ENCODE measurements at places on chromosomes 7 and 10. TPM values are rescaled to one million over a fixed set of nuclear protein-coding genes. Genes with fewer than 3 reads are reported as not detected.

- H3K4me1 ChIP-seq = no peaks in the 10 kb centered on the region
- H3K27ac ChIP-seq = no peak overlapping the region
- H3K36me3 ChIP-seq = no peaks in the 10 kb centered on the region
- H3K27me3 ChIP-seq = no peaks in the 10 kb centered on the region
Measured at GRCh38 chr10:12685261-12686058, 316.1 kb downstream of the CCDC3 start.

- H3K27me3 ChIP-seq = no peaks in the 10 kb centered on the region
- no peak overlapping the region for H3K4me3 ChIP-seq
- no peak overlapping the region for H3K27ac ChIP-seq
- no peaks in the 10 kb centered on the region for H3K36me3 ChIP-seq
Measured at GRCh38 chr7:122433765-122434164, 129.2 kb upstream of the FEZF1 start.

CYREN gene
- total RNA-seq = 33.0 TPM

DNA sequence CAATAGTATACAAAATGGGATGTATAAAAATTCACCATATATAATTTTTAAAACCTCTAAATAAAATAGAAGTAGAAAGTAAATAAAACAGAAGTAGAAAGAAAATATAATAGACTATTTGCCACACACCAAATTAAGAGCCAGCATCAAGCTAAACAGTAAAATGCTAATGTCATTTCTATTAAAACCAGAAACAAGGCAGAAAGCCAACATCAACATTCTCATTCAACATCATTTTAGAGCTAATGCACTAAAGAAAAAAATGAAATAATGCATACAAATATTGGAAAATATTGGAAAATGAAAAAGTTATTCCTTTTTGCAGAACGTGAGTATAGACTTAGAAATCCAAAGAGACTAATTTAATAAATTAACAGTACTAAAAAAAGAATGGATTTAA, 23.4 kb upstream of the RELN start:
- H3K36me3 ChIP-seq = no peaks in the 10 kb centered on the region
- H3K27ac ChIP-seq = no peak overlapping the region
- no peaks in the 10 kb centered on the region for H3K27me3 ChIP-seq

DNA sequence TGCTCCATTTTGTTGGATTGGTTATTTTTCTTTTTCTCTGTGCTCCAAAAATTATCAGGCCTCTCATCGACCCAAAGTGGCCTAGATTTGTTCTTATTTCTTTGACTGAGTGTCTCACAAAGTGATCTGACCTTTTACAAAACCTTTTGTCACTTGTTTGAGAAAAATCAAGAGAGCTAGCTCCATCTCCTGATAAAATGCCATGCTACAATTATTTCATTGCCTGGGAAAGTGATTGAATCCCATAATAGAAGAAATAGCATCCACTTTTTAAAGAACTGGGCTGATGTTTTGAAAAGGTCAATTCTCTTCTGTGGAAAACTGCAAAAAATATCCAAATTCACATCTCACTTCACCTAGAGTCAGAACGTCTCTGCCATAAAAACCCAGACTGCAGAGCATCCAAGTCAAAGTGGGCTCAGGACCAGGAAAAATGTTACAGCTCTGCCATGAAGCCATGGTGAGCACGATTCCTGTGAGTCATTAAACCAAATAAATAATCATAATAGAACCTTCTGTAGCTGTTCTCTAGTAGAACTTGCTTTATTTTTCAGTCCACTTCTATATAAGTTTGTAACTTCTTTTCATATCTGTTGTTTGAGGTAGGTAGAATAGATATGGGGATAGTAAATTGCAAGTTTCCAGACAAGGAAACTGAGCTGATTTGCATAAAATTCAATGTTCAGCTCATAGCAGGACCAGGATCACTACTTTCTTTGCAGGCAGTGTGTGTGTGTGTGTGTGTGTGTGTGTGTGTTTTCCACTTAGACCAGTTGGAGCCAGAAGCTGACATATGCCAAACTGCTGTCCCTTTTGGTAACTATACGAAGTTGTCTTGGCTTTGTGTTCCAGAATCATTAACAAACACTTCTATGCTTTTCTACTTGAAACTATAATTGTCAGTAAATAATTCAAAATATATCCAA, 632.5 kb upstream of the ANKRD30A start:
- no peaks in the 10 kb centered on the region for H3K4me1 ChIP-seq
- no peak overlapping the region for H3K4me3 ChIP-seq
- no peaks in the 10 kb centered on the region for H3K27me3 ChIP-seq
- no peaks in the 10 kb centered on the region for H3K36me3 ChIP-seq
- no peak overlapping the region for H3K27ac ChIP-seq

GRCh38 chr7:47792521-47793121, 155.6 kb downstream of the PKD1L1 start:
- no peak for DNase-seq
- no peak overlapping the region for H3K4me3 ChIP-seq
- H3K27ac ChIP-seq = no peak overlapping the region
- H3K4me1 ChIP-seq = no peaks in the 10 kb centered on the region

STARD3NL gene
- 44.6 TPM for total RNA-seq

DNA sequence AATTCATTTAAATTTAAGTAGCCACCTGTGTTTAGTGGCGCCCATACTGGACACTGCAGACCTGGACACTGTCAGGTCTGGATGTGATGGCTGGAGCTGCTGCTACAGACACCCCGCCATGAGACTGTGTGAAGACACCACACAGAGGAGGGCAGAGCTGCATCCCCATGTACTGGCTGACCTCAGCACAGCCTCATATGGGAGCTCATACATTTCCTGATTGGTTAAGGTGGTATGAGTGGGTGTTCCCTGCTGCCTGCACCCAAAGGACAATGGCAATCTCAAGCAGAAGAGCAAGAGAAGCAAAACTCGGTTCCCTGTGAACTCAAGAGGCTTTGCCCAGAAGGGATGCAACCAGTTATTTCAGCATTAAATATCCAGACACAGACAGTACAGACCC, 60.0 kb downstream of the DLG5 start:
- no peak for DNase-seq
- no peaks in the 10 kb centered on the region for H3K27me3 ChIP-seq
- no peak overlapping the region for H3K4me3 ChIP-seq
- H3K4me1 ChIP-seq = peaks cover 22% of the 10 kb centered on the region

DNA sequence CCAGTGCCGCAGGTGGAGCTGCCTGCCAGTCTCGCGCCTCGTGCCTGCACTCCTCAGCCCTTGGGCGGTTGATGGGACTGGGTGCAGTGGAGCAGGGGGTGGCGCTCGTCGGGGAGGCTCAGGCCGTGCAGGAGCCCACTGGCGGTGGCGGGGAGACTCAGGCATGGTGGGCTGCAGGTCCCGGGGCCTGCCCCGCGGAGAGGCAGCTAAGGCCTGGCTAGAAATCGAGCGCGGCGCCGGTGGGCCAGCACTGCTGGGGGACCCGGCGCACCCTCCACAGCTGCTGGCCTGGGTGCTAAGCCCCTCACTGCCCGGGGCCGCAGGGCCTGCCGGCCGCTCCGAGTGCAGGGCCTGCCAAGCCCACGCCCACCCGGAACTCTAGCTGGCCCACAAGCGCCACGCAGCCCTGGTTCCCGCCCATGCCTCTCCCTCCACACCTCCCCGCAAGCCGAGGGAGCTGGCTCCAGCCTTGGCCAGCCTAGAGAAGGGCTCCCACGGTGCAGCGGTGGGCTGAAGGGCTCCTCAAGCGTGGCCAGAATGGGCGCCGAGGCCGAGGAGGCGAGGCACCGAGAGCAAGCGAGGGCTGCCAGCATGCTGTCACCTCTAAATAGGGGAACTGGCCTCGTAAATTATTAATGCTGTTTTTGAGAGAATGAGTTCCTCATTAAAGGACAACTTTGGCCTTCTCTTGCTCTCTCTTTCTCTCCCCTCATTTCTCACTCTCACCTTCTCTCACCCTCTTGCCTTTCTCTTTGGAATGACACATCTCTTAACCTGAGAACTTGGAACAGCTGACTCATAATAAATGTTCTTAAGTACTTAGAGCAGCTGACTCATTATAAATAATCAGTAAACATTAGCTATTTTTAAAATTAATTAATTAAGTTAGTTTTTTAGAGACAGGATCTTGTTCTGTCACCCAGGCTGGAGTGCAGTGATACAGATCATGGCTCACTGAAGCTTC, 4.9 kb downstream of the ACADSB start:
- H3K4me1 ChIP-seq = peaks cover 16% of the 10 kb centered on the region
- DNase-seq = no peak
- H3K36me3 ChIP-seq = peaks cover 8% of the 10 kb centered on the region
- no peaks in the 10 kb centered on the region for H3K27me3 ChIP-seq
